ENCODE measurements at places on chromosomes 16 and 17. TPM values are rescaled to one million over a fixed set of nuclear protein-coding genes. Genes with fewer than 3 reads are reported as not detected.
A peak's percentile ranks its signal among the peaks of the same experiment; 100 is the strongest.

DNA sequence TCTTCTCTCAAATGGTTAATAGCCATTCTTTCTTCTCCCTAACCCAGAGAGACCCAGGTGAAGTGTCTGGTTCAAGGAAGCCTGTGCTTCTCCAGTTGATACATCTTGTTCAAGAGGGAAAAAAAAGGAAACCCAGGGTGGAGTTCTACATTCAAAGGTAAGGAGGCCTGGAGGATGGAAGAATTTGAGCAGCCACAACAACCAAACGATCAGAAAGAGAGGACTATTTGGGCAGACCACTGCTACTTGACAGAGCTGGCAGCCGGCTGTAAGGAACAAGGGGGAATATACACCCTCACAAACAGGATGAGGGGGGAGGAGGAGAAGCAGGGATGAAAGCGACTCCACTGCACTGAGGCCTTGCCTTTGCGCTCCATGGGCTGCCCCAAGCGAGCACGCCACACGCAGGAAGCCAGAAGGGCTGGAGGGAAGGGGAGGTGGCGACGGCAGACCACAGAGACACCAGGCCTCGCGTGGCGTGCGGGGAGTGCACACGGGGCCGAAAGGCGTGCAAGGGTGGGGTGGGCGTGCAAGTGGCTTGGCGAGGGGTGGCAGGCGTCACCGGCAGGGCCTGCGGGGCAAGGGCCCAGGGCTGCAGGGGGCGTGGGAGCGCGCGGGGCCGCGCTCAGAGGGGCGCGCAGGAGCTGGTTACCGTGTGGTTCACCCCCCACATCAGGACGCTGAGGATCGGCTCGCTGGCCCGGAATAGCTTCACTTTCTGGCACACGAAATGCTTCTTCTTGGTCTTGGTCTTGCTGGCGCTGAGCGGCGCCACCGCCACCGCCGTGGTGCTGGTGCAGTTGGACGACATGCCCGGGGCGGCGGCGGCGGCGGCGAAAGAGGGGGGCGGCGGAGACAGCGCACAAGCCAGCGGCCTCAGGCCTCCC lies 499 bp downstream of the PIP4K2B start:
- H3K4me1 ChIP-seq: peaks cover 50% of the 10 kb centered on the region
- no peaks in the 10 kb centered on the region for H3K27me3 ChIP-seq
- peak overlapping the region; percentile 95 for H3K27ac ChIP-seq
- peak overlapping the region; percentile 97 for H3K4me3 ChIP-seq
- DNase-seq: peak; percentile 73

DNA sequence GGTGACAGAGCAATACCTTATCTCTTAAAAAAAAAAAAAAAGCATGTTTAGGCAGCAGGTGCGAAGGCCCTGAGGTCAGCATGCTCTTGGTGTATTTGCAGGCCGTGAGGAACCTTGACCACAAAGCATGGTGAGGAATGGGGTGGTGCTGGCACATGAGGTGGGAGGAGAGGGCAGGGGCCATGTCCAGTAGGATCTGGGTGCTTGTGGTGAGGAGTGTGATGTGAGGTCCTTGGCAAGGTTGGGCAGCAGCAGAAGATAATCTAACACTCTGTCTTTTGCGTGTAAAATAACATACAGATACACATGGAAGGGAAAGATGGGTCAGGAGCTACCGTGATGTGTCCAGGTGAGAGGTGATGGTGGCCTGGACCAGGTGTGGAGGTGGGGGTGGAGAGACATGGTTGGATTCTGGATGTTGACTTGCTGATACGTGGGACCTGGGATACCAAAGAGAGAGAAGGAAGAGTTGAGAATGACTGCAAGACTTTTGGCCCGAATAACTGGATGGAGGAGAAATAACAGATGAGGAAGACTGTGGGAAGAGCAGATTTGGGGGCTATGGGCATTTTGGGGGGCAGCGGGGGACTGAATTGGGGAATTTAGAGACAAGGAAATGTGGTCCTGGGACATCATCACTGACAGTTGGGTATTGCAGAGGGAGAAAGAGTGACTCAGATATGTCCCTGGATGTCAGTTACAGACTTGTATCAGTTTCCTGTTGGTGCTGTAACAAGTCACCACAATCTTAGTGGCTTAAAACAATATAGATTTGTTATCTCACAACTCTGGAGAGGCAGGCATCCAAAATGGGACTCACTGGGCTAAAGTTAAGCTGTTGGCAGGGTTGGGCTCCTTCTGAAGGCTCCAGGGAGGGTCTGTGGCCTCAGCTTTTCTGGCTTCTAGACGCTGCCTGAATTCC lies 274.9 kb downstream of the HAPSTR1 start:
- no peaks in the 10 kb centered on the region for H3K36me3 ChIP-seq
- no peak overlapping the region for H3K27ac ChIP-seq
- no peak overlapping the region for H3K4me3 ChIP-seq
- no peaks in the 10 kb centered on the region for H3K4me1 ChIP-seq
- H3K27me3 ChIP-seq: no peaks in the 10 kb centered on the region

GRCh38 chr16:75460446-75460845 lies 4.0 kb downstream of the TMEM170A start:
- no peak overlapping the region for H3K27ac ChIP-seq
- H3K27me3 ChIP-seq: no peaks in the 10 kb centered on the region
- peaks cover 46% of the 10 kb centered on the region for H3K4me1 ChIP-seq
- H3K4me3 ChIP-seq: no peak overlapping the region

ITGAX gene
- 42.0 TPM for total RNA-seq

G6PC1 gene
- not detected for total RNA-seq

TBC1D3G gene
- total RNA-seq: not detected

GRCh38 chr17:1787301-1787902 lies 25.5 kb downstream of the SERPINF1 start:
- no peak for DNase-seq
- H3K27ac ChIP-seq: no peak overlapping the region
- peaks cover 49% of the 10 kb centered on the region for H3K36me3 ChIP-seq
- no peak overlapping the region for H3K4me3 ChIP-seq

KRT34 gene
- not detected for total RNA-seq

GRCh38 chr16:11291091-11291703 lies 10.1 kb upstream of the PRM1 start:
- H3K4me3 ChIP-seq: no peak overlapping the region
- H3K4me1 ChIP-seq: peaks cover 5% of the 10 kb centered on the region
- no peak for DNase-seq
- peaks cover 62% of the 10 kb centered on the region for H3K27me3 ChIP-seq
- no peaks in the 10 kb centered on the region for H3K36me3 ChIP-seq

GGA3 gene
- total RNA-seq: 73.4 TPM

- no peaks in the 10 kb centered on the region for H3K27me3 ChIP-seq
- H3K4me1 ChIP-seq: no peaks in the 10 kb centered on the region
- H3K36me3 ChIP-seq: no peaks in the 10 kb centered on the region
- DNase-seq: no peak
- H3K27ac ChIP-seq: no peak overlapping the region
Observed at GRCh38 chr16:25827709-25828108, 135.9 kb downstream of the HS3ST4 start.

GRCh38 chr16:73095142-73095820 lies 47.4 kb upstream of the ZFHX3 start:
- H3K27ac ChIP-seq: no peak overlapping the region
- no peak overlapping the region for H3K4me3 ChIP-seq
- H3K27me3 ChIP-seq: no peaks in the 10 kb centered on the region
- no peak for DNase-seq

- H3K27ac ChIP-seq: no peak overlapping the region
- peaks cover 3% of the 10 kb centered on the region for H3K27me3 ChIP-seq
- no peak for DNase-seq
- H3K4me3 ChIP-seq: no peak overlapping the region
- no peaks in the 10 kb centered on the region for H3K4me1 ChIP-seq
Observed at GRCh38 chr16:23351360-23351759, 49.3 kb downstream of the SCNN1B start.

DNA sequence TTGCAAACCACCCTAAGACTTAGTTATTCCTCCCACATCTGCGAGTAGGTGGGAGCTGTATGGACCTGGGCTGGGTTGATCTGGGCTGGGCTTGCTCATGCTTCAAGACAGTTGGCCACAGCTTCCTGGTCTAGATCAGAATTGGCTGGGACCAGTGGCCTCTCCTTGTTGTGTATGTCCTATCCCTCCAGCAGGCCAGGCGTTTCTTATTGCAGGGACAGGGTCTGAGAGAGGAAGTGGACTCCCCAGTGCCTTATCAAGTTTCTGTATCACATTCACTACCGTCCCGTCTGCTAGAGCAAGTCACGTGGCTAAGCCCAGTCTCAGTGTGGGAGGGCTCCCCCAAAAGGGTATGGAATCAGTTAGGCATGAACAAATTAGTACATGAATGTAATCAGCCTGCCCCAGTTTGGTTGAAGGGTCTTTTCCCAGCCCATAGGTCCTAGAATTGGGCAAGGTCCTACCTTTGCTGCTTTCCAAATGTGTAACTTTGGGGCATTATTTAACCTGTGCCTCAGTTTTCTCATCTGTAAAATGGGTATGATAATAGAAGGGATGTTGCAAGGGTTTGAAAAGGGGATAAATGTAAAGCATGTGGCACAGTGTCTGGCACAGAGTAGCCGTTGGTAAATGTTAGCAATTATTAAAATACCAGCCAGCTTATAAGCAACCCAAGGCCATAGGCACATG lies 36.0 kb downstream of the NKD1 start:
- H3K36me3 ChIP-seq: peaks cover 4% of the 10 kb centered on the region
- H3K4me1 ChIP-seq: peaks cover 14% of the 10 kb centered on the region
- H3K27me3 ChIP-seq: no peaks in the 10 kb centered on the region
